ENCODE measurements at places on chromosomes 4 and X.
A peak's percentile ranks its signal among the peaks of the same experiment; 100 is the strongest.

- DNase-seq: peak; percentile 39
Measured at GRCh38 chr4:47641755-47642154, 156.7 kb downstream of the ATP10D start.

DNA sequence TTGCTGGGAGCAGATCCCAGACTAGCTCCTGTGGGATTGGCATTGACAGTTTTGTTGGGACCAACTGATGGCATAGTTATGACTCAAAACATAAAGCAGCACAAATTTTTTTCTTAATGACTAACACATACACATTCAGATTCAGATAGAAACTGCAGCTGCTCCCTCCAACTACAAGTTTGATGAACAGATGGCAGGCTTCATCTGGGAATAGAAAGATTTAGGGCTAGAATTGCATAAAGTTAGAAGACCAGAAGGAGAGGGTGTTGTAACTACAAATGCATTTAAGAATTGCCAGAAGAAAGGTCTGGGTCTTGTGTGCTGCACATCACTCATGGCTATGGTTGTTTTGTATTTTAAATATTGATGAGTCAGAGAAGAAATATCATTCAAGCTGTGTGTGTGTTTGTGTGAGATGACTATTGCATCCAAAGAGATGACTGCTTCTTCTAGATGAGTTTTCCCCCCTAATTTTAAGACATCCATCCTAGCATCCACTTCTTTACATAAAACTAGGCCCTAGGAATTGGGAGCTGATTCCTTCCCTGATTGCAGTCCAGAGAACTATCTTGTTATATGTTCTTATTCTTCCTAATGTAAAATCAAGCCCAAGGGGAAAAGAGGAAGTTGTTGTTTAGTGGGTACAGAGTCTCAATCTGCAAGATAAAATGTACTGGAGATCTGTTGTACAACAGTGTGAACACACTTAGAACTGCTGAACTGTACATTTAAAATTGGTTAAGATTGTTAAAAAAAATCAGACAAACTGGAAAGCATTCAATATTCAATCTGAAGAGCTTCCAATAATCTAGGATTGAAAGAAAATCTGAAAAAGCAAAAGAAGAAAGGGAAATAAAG is 175.1 kb downstream of the PARM1 start:
- DNase-seq: peak; percentile 46

- DNase-seq: no peak
Measured at GRCh38 chr4:186714006-186714675, 9.5 kb downstream of the FAT1 start.

- DNase-seq: no peak
Measured at GRCh38 chr4:1807332-1807777, 14.3 kb downstream of the FGFR3 start.

- DNase-seq: peak; percentile 19
Measured at GRCh38 chr4:5110901-5111300, 59.6 kb downstream of the STK32B start.

- DNase-seq: no peak
Measured at GRCh38 chr4:40630335-40631021, 814 bp upstream of the RBM47 start.

GRCh38 chr4:158930639-158930972 is 161.8 kb downstream of the FNIP2 start:
- no peak for DNase-seq

GRCh38 chr4:57231781-57232180 is 121.6 kb upstream of the IGFBP7 start:
- DNase-seq: no peak

GRCh38 chr4:26862381-26862915 is 1.8 kb downstream of the STIM2 start:
- DNase-seq: no peak

- no peak for DNase-seq
Measured at GRCh38 chrX:93591398-93591797, 82.0 kb downstream of the NAP1L3 start.

DNA sequence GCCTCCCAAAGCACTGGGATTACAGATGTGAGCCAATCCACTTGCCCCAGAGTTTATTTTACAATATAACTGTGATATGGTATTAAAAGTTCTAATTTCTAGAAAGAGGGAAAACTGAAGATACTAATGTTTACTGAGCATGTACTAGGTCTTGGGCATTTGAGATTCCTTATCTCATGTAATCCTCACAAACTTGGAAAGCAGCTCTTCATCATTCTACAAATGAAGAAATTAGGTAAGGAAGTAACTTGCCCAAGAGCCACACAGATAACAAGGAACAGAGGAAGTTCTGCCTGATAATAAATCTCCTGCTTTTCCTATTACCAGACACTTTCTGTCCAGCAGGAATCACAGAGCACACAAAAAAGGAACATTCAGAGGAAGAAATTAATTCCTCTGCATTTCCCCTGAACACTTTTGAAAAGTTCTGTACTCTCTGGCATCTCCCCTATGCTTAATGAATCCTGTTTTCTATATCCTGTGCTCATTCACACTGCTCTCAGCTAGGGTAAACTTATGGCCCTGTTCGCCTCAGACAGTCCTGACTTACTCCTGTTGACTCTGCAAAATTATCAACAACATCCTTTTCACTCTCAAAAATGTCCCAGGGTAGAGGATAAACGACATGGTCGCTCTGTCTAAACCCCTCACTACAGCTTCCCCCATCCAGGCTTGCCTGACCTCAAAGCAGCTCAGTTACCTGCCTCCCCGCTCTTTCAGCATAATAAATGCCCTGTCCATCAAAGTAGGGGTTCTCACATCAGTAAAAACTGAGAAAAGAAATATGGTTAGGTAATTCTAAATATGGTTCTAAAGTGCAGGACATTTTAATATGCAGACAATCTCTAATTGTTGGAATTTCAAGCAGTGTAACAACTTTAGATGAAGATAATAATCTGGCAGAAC is 13.6 kb downstream of the SH3RF1 start:
- DNase-seq: no peak

DNA sequence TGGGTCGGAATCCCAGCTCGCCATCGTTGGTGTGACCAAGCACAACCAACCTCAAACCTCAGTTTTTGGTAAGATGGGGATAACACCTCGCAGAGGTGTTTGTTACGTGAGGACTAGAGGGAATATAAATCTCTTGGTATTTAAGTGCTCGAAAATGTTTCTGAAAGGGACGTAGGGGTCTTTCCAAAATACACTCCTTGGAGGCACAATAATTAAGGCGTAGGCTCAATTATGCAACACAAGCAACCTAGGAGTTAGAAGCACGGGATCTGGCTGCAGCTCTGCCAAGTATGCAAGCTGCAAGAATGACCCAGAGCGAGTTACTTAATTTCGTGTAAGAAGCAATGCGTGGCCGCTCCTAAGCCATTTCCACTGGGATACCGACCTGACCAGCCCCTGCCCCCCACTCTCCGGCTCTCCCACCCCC is 552 bp downstream of the ADH5 start:
- peak; percentile 13 for DNase-seq

DNA sequence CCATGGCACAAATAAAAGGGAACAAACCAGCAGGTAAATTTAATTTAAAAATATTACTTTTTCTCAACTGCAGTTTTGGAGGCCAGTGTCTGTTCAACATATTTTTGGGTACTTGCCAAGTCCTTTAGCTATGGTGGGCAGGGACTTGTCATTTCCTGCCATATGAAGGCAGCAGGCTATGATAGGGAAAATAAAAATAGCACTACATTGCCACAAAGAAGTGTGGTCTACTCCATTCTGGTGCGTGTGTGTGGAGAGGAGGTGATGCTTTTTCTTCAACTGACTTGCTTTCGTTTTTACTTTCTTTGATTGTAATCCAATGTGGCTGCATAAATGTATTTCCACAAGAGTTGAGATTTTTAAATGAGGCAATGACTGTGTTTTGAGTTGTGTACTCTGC is 17.2 kb downstream of the GPR174 start:
- DNase-seq: no peak

DNA sequence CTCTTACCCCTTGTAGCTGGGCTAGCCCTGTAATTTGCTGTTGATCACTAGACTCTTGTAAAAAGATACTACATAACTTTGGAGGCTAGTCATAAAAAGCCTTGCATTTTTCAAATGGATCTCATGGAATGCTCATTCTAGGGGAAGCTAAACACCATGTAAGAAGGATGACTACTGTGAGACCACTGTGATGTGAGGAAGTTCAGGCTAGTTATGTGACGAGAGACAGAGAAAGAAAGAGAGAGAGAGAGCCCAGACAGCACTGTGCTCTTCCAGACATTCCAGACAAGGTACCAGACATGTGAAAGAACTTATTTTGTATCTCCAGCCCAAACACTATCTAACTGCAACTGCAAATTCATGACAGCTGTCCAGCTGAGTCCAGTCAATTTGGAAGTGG is 404.6 kb upstream of the PITX2 start:
- DNase-seq: no peak

DNA sequence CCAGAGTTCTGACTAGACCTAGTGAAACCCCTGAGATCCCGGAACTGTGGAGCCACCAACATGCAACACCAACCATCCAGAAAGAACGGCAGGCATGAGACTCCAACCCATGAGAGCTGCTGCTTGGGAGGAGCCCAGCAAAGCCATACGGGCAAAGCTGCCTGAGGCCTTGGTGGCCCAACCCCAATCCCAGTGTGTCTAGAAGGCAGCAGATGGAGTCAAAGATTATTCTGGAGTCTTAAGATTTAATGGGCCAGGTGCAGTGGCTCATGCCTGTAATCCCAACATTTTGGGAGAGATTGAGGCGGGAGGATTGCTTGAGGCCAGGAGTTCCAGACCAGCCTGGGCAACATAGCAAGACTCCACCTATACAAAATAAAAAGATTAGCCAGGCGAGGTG is 49.2 kb upstream of the PDK3 start:
- no peak for DNase-seq

- DNase-seq: no peak
Measured at GRCh38 chr4:52996261-52997131, 134.4 kb downstream of the RASL11B start.

All from NCI-H524 (cell line).